ENCODE measurements at places on chromosomes 3 and 15.
A peak's percentile ranks its signal among the peaks of the same experiment; 100 is the strongest.

GRCh38 chr3:123379041-123379830, 69.7 kb downstream of the ADCY5 start:
- DNase-seq = no peak

DNA sequence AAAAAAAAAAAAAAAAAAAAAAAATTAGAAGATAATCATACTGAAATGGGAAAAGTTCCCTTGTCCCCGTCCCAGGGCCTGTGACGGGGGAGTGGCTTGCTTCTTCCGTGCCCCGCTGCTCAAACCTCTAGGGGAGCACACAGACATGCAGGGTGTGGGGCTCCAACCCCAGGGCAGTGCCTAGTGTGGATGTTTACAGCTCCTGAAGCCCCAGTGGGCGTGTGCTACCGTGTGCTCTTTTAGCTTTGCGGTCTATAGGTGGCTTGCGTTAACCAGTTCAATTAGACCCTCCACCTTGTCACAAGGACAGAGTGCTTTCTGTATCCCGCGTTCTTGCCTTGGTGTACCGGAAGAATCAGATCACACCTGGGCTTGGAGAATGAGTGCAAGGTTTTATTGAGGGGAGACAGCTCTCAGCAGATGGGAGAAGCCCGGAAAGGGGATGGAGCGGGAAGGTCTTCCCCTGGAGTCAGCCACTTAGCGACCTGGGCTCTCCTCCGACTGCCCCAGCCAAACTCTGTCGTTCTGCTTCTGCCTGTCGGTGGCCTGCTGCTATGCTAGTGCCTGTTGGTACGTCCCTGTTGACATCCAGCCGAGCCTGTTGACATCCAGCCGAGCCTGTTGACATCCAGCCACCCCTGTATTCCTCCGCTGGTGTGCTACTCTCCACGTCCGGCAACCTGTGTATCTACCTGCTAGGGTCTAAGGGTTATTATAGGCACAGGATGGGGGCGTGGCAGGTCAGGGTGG, 569.8 kb downstream of the VGLL3 start:
- no peak for DNase-seq

- DNase-seq = no peak
These were observed 6.2 kb downstream of the CLDN11 start for GRCh38 chr3:170424879-170425278.

GRCh38 chr3:172104471-172105072, 65.2 kb downstream of the FNDC3B start:
- no peak for DNase-seq

GRCh38 chr3:65166531-65166930, 478.7 kb upstream of the ADAMTS9 start:
- no peak for DNase-seq

GRCh38 chr15:41648770-41649169, 11.4 kb upstream of the MGA start:
- DNase-seq = no peak

- no peak for DNase-seq
These were observed 224.3 kb downstream of the SNRPN start for GRCh38 chr15:25178835-25179672.

- peak; percentile 51 for DNase-seq
These were observed 48.9 kb upstream of the TCF12 start for GRCh38 chr15:56869573-56869972.

All from Kasumi-1 (cell line).